ENCODE measurements at places on chromosomes 13 and 19.
A peak's percentile ranks its signal among the peaks of the same experiment; 100 is the strongest.

DNA sequence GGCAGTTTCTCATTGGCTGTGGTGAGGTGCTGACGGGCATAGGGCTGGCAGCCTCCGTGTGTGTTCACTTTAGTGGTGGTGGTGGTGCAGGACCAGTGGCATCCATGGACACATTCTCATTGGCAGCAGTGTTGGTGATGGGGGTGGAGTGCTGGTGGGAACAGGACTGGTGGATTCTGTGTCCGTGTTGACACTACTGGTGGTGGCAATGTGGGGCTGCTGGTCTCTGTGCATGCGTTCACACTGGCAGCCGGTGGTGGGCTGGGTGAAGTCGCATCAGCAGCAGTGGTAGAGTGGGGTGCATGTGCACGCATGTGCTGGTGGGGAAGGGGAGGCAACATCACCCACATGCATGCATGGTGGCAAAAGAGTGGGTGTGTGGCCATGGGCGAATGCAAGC is 1471.4 kb upstream of the PCDH20 start:
- DNase-seq = no peak

DNA sequence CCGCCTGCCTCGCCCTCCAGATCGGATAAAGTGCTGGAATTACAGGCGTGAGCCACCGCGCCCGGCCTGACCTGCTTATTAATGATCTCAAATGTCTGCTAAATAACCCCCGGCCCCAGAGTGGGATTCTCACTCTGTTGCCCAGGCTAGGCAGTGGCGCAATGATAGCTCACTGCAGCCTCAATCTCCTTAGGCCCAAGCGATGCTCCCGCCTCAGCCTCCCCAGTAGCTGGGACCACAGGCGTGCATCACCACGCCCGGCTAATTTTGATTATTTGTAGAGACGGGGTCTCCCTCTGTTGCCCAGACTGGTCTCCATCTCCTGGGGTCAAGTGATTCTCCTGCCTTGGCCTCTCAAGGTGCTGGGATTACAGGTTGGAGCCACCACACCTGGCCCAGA is 626 bp upstream of the ATP5F1D start:
- DNase-seq = no peak

DNA sequence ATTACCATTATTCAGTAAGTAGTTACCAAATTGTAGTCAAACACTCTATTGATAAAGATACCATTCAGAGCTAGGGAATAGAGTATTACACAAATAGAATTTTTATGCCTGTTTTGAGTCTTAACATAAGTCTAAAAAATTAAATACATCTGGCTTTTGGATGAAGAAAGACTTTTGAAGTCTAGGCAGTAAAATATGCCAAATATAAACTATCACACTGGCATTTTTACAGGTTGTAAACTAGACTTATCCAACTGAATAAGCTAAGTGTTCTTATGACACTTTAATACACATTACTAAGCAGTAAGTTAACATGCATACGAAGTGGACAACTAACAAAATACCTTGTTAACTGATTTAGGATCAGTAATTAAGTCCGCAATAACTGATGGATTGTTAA is 108.9 kb downstream of the MAB21L1 start:
- no peak for DNase-seq

- no peak for DNase-seq
These were observed 57.0 kb downstream of the RBM26 start for GRCh38 chr13:79349011-79349410.

- DNase-seq = peak; percentile 52
These were observed 186.2 kb upstream of the GPR12 start for GRCh38 chr13:26946684-26947343.

- no peak for DNase-seq
These were observed 2166.4 kb downstream of the PCDH9 start for GRCh38 chr13:65063753-65064152.

- no peak for DNase-seq
These were observed 108.2 kb upstream of the WASF3 start for GRCh38 chr13:26449063-26449848.

- peak; percentile 46 for DNase-seq
These were observed 13.7 kb downstream of the WBP4 start for GRCh38 chr13:41075034-41075433.

DNA sequence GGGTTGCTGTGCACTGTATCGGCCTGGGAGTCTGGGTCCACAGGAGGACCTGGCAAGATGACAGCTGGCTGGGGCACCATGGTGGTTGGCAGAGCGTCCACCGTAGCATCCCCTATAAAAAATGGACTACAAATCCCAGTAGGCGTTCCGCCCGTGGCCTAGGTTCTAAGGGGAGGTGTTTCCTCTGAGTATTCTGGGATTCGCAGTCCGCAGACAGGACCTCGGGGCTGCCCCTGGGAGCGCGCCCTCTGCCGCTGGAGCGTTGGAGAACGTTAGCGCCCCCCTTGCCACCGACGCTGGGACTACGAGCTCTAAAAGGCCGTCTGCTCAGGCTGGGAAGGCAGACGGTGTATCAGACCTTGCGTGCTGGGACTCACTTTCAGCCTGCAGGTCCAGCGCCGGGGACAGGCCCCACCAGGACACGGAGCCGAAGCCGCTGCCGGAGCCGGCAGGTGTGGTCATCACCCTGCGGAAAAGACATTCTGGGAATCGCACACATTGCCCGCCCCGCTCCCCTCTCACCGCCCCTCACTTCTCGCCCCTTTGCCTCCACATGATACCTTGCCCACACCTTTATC is 372 bp downstream of the DNAAF3 start:
- peak; percentile 75 for DNase-seq

Data from iPS-NIHi11 (cell line).